Naive B cell (primary cell): ENCODE measurements at places on chromosomes 2 and 18. TPM values are rescaled to one million over a fixed set of nuclear protein-coding genes. Genes with fewer than 3 reads are reported as not detected.

The OLA1 gene
- polyA plus RNA-seq = 58.1 TPM

DNA sequence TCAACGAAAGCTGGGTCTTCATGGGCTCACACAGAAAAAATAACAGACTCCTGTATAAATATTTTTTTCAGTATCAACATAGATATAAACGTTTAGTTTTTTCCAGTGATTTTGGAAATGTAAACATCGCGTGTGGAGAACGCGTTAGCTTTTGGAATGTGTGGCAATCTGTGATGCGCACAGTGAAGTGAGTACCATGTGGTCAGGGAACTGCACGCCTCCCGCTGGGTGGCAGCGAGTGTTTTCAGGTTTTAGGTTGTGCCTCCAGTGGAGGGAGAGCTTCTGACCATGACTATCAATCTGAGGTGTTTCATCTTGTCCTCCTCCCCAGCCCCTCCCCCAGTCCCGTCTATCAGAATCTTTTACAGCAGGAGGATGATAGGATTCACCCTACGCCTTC lies 127.8 kb downstream of the ARHGAP28 start:
- no peaks in the 10 kb centered on the region for H3K36me3 ChIP-seq
- H3K27me3 ChIP-seq = no peaks in the 10 kb centered on the region
- H3K27ac ChIP-seq = no peak overlapping the region
- DNase-seq = no peak
- H3K4me1 ChIP-seq = no peaks in the 10 kb centered on the region
- no peak overlapping the region for H3K4me3 ChIP-seq

The RAB27B gene
- 0.72 TPM for polyA plus RNA-seq

The HOXD1 gene
- polyA plus RNA-seq = not detected

The DOK6 gene
- not detected for polyA plus RNA-seq

The DUSP2 gene
- 96.8 TPM for polyA plus RNA-seq

GRCh38 chr2:174210862-174211261 lies 37.5 kb downstream of the OLA1 start:
- no peaks in the 10 kb centered on the region for H3K27me3 ChIP-seq
- H3K4me3 ChIP-seq = no peak overlapping the region
- no peak overlapping the region for H3K27ac ChIP-seq
- no peaks in the 10 kb centered on the region for H3K36me3 ChIP-seq

- no peak for DNase-seq
- H3K4me1 ChIP-seq = no peaks in the 10 kb centered on the region
- H3K27ac ChIP-seq = peak overlapping the region; percentile 13
- H3K27me3 ChIP-seq = no peaks in the 10 kb centered on the region
- peaks cover 10% of the 10 kb centered on the region for H3K36me3 ChIP-seq
- H3K4me3 ChIP-seq = no peak overlapping the region
Measured at GRCh38 chr18:8778386-8778785, 73.0 kb downstream of the MTCL1 start.

The ARHGEF33 gene
- not detected for polyA plus RNA-seq

DNA sequence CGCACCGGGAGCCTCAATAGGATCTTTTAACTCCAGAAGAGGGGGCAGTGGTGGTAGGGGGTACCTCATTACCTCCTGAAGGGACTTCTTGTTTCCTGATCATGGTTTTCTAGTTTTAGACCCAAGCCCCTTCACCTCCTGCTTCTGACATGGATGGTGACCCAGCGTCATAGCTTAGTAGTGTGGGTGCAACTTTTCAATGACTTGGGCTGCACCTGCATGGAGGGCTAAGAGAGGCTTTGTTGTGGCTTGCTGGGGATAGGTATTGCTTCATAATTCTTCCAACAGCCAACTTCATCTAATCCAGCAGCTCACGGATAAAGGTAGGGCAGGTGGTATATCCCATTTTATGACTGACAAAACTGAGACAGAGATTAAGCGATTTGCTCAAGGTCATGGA lies 3.0 kb downstream of the SLC1A4 start:
- H3K4me3 ChIP-seq = no peak overlapping the region
- no peaks in the 10 kb centered on the region for H3K27me3 ChIP-seq
- H3K4me1 ChIP-seq = peaks cover 37% of the 10 kb centered on the region
